ENCODE measurements at places on chromosomes 3 and 15.

DNA sequence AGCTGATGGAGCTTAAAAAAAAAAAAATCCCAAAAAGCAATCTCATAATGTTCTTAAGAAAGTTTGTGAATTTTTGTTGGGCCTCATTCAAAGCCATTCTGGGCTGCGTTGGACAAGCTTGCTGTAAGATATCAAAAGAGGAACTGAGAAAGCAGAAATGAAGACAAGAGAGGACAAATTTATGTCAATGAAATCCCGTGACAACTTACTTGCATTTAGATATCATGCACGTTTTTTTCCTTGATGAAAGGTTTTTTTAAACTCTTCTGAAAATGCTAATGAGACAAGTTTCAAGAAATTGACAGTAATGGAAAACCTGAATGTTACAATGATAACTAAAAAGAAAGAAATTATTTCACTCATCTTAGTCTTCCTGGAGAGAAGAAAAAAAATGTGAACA lies 662.9 kb downstream of the SQOR start:
- DNase-seq, result no peak

DNA sequence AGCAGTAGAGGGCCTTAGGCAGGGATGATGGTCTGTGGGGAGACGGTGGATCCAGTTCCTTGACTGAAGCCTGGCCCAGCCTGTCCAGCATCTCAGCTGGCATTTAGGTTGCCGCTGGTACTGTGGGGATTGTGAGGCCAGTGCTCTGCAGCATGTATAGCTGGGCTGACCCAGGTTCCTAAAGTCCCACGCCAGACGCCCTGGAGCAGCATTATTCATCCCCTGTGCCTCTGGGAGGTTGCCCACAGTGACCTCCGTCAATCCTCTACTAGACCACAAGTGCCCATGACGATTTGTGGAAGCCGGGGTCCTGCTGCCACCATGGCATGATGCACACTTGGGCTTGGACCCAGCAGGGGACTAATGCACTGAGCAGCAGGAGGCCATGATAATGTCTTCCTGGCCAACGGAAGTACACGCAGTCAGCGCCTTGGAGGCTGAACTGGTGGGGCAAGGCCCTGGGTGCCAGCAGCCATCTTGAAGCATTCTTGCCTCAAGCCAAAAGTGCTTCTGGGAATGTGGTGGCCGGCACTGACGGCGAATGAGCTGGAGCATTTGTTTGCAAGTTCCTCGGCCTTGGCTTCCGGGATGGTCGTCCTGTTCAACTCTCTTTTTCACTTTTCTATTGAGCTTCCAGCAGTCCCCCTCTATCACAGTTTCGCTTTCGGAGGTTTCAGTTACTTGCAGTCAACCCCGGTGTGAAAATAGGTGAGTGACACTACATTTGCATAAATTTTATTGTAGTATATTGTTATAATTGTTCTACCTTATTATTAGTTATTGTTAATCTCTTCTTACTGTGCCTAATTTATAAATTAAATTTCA lies 949.4 kb downstream of the ROBO1 start:
- DNase-seq, result no peak

DNA sequence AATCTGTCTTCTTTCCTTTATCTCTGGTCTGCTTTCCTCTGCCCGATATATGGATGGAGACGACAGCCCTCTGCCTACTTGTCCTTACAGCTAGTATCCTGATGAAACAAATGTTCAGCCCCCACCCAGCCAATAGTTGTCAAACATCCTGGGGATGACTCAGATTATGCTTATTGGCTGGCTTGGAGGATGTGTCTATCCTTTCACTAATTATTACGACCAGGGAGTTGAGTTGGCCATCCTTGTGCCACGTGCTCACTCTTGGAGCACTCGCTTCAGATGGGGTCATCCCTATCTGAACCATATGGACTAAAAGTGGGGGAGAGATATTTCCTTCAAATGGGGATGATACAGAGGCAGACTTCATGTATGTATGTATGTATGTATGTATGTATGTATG lies 6.4 kb upstream of the MAP3K13 start:
- DNase-seq, result no peak

GRCh38 chr3:11570789-11571495 lies 72.8 kb downstream of the VGLL4 start:
- DNase-seq, result peak; percentile 25

DNA sequence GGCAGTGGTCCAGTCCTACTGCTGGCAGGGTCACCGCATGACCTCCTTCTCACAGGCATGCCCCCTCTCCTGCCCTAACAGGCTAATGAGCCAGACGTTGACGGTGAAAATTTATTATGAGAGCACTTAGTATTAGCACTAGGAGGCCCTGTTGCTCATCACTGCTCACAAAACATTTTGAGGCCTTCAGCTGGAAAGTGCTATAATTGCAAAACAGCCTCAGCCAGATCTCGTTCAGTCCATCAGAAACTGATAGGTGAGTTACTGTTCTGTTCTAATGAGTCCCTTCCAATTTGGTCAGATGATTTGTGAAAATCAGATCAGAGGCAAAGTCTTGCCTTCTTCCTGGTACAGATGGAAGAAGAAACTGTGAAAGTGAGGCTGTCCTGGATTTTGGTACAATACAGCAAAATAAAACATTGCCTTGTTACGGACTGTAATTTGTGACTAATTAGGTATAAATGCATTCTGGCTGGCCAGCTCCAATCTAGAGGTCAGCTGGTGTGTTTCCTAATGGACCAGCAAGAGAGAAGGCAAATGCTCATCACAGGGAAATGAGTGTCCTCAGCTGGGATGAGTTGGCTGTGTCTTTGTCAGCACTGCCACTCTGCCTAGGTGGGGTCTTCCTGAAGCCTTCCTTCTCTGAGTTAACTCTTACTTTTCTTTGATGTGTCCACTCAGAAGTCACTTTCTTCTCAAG lies 316.8 kb downstream of the CHST2 start:
- no peak for DNase-seq
